ENCODE measurements at places on chromosomes 16 and 17.

GRCh38 chr17:29566473-29567303 lies at the start of gene ABHD15:
Gene ABHD15 (minus strand): TSS chr17:29567037. CDS start chr17:29566966, 71 bp downstream.
- peak; percentile 57 for DNase-seq

DNA sequence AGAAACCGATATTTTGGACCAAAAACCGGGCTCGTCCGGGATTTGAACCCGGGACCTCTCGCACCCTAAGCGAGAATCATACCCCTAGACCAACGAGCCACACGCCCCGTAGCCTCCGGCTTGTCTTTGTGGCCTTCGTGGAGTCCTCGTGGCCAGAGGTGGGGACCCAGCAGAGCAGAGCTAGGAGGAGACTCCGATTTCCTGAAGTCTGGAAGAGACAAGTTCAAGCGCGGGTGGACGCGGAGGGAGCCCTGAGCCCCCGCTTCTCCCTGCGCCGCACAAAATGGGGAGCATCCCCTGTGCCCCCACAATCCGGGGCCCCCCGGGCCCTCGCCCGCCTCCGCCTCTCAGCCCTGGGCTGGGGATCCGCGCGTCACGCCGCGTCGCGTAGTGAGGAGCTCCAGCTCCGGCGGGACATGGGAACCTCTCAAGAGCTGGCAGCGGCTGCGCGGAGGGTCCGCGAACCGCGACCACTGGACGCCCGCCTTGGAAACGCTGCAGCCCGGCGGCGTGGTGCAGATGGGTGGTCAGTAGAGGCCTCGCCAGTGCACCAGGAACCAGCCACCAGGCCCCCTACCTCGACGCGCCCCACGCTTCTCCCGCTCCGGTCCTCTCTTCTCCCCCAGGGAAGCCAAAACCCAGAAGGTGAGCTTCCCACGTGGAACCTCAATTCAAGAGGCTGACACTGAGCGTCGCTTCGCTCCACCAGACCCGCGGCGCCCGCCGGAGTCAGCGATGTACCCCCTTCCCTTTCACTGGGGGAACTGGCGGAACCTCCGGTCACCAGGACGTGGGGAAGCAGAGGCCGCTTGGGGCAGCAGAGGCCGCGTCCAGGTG lies 5.2 kb upstream of the OR1F1 start:
- DNase-seq = peak; percentile 38

DNA sequence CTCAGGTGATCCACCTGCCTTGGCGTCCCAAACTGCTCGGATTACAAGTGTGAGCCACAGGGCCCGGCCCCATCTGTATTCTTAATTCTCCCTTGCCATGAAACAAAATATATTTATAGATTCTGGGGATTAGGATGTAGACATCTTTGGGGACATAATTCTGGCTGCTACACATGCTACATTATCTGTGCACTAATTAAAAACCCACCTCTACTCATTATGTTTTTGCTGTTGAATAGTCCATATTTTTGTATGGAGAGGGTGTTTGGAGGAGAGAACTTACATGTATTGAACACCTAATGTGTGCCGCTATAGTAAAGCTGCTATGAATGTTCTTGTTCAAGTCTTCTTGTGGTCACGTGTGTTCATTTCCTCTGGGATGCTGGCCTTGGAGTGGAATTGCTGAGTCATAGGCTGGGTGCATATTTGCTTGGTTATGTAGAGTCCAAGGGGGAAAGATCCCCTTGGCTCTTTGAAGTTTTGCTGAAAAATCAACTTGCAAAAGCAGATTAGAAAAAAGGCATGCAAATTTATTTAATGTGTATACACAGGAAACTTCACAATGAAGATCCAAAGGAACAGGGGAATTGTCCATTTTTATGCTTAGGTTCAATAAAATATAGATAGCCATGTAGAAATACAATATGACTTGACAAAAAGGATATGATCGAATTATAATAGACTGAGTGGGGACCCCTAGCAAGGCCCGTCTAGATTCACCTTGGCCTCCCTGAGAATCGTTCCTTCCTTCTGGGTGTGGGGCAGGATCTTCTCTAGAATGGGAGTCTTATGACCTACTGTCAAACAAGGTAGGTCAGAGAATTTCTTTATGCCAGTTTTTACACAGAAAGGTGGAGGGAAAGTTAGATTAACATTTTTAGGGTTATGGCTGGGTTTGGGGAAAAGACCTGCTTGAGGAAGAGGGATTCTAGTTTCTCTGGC lies 42.1 kb upstream of the GPRC5B start:
- no peak for DNase-seq

DNA sequence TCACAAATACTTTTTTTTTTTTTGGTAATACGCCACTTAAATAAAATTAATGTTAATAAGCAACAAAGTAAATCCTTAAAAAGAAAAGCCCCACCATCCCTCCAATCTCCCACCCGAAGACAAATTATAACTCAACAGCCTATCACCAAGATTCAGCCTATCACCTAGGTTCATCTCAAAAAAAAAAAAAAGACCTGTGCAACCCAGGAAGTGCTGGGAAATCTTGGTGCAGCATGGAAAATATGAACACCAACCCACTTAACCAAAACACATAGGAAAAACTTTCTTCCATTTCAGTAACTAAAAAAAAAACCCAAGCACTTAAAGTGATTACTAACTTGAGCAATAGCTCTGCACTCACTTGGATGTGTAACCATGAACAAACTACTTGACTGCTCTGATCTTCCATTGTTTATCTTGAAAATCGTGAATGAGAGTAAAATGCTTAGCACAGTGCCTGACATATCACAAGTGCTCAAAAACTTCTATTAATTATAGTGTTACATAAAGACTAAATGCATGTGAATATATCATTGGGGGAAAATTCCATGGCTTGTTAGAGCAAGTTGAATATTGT lies 90.4 kb downstream of the STH start:
- no peak for DNase-seq

DNA sequence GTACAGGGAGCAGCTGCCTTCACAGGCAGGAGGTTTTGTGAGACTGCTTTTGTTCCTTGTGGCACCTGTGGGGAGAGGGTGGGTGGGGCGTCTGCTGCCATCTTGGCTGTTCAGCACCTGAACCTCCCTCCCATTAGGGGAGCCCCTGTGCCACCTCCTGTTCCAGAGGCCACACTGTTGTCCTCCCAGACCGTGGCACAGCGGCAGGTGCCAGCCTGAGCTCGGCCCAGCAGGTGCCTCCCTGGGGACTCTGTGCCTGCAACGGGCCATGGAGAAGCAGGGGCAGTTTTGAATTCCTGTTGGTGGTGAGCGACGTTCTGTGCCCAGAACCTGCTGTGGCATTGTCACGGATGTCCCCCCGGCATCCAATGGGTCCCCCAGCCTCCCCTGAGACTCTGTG lies 9.9 kb downstream of the LGALS3BP start:
- DNase-seq = no peak

- DNase-seq = no peak
These were observed 27.7 kb downstream of the USP7 start for GRCh38 chr16:8935989-8936388.

- DNase-seq = no peak
These were observed 2.5 kb downstream of the ITGAX start for GRCh38 chr16:31357324-31358109.

DNA sequence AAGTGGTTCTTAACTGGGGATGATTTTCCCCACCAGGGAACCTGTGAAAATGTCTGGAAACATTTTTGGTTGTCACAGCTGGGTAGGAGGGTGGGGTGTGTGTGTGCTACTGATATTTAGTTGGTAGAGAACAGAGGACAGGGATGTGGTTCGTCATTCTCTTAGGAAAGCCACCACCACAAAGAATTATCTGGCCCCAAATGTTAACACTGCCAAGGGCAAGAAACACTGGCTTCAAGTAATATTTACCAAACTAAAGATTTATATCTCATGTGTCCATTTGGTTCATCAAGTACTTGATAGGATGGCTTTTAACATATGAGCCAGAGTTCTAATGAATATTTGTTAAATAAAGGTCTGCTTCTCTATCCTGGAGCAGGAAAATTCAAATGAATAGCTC lies 19.5 kb downstream of the MPHOSPH6 start:
- no peak for DNase-seq

GRCh38 chr16:57892447-57893096 lies 78.4 kb downstream of the CNGB1 start:
- DNase-seq = no peak

- no peak for DNase-seq
These were observed 44.2 kb downstream of the ADCY7 start for GRCh38 chr16:50310308-50311133.

GRCh38 chr17:51507444-51507843 lies 247.1 kb downstream of the UTP18 start:
- no peak for DNase-seq

- DNase-seq = no peak
These were observed 666.6 kb downstream of the CDH11 start for GRCh38 chr16:64455275-64455674.

DNA sequence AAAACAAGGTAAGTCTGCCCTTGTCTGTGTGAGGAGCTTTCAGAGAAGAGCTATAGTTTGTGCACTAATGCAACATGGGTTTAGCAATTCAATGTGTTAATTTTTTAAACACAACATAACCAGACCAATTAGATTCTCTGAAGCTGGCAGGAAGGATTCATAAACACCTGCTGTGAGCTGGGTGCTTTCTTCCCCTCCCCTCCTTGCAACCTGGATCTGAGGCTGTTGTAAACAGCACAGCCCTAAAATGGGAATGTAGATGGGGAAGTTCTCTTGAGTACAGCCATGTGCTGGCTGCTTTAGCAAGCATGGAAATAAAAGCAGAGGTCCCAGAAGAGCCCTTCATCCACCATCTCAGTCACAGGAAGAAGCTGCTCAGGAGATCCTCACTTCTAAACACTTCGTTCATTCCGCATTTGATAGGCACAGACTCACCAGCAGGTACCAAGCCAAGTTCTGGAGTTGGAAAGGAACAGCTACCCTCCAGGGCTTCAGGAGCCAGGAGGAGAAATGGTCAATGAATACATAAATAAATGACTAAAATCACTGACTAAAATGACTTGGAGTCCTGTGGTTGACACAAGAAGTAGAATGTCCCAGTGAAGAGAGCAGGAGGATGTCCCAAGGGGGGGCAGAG lies 21.7 kb downstream of the AXIN2 start:
- no peak for DNase-seq

- DNase-seq = peak; percentile 32
These were observed 805 bp upstream of the TANC2 start for GRCh38 chr17:62965174-62965685.

DNA sequence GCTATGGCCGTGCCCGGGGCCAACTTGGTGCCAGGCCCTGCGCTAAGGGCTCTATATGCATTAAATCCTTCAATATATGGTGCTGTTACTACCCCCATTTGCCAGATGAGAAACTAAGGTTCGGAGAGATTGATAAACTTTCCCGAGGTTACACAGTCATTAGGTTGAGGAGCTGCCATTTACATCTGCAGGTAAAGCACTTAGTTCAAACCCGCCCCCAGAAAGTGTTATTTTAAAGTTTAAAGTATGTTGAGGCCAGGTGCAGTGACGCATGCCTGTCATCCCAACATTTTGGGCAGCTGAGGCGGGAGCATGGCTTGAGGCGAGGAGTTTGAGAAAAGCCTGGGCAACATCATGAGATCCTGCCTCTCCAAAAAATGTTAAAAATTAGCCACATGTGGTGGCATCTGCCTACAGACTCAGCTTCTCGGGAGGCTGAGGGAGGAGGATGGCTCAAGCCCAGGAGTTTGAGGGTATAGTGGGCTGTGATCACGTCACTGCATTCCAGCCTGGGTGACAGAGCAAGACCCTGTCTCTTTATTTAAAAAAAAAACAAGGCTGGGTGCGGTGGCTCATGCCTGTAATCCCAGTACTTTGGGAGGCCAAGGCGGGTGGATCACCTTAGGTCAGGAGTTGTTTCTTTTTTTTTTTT lies 264.7 kb downstream of the PARN start:
- DNase-seq = no peak

DNA sequence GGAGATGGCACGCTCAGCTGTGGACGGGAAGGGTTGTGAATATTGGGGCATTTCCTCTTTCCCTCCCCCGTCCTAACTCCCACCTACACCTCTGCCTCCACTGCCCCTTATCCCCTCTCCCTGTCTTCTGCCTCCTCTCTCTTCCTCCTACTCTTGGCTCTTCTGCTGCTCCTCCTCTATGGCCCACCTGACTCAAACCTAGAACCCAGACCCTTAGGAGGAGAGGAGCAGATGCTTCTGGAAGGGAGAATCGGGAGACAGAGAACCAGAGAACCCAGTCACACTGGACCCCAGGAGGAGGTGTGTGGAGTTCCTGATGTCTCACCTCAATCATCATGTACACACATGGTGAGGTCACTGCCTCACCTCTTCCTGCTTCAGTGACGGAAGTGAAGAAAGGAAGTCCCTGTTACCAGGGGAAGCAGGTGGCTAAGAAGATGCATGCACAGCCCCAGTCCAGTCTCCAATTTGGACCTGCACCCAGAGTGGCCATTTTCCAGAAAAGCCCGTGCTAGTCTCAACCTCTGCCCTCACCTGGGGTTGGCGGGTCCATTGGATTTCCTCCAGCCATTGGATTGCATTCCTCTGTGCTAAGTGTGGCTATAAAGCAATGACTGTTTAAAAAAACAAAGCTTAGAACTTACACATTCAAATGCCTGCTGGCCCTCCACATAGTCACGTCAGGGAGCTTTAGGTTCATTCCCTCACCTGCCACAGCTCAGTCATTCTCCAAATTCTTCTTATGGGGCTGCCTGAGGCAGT lies 4.0 kb downstream of the RNF222 start:
- DNase-seq = peak; percentile 37

- DNase-seq = no peak
These were observed 34.1 kb downstream of the CDK5R1 start for GRCh38 chr17:32520737-32521404.

DNA sequence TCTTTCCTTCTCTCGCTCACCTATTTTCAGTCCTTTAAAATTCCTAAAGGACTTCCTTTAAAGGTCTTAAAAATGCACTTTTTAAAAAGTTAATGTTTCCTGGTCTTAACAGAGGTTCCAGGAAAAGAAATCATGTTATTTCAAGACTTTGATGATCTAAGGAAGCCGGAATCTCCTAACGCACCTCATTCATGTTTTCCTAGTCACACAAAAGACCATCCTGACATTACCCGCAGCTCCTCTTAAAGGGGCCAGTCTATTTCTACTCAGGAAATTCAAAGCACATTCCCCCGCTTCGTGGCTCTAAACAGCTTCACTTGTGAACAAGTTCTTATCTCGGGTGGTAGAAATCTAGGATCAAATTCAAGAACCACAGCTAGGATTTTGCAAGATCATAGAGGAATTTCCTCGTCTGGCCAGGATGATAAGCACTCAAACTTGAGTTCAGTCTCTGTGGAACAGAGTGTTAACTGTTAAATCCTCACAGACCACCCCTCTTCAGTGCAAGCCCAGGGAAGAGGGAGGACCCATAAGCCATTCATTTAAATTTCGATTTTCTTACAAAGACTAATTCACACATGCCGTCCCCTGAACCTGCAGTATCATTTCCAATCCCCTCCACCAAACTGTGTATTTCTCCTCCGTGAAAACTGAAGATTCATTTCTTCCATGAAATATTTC lies 137.1 kb upstream of the AXIN2 start:
- DNase-seq = no peak

DNA sequence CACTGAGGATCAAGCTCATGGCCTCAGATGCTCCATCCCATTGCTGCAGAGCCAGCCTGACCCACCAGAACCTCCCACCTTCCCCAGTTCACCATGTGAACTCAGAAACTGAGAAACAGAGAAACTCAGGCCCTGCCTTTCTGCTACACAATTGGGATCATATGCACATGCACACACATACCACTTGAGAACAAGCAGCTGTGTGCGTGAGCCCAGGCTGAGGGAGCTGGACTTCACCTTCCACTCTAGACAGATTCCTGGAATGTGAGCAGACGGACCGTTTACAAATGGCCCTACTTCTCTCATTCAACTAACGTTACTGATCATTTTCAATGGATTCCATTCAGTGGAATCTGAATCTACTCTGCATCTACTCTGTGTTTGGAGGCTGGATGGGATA lies 1.7 kb upstream of the SPEM2 start:
- DNase-seq = no peak

GRCh38 chr16:31897283-31897682 lies 23.7 kb downstream of the ZNF267 start:
- DNase-seq = no peak

Measured in activated CD8-positive, alpha-beta memory T cell treated with anti-CD3 and anti-CD28 coated beads, Interleukin-2, amount 50 U/mL, for 4 hours (primary cell).